SJSA1 (cell line): ENCODE measurements at places on chromosomes 4 and X. TPM values are rescaled to one million over a fixed set of nuclear protein-coding genes. Genes with fewer than 3 reads are reported as not detected.

- no peaks in the 10 kb centered on the region for H3K36me3 ChIP-seq
- H3K27me3 ChIP-seq: no peaks in the 10 kb centered on the region
- no peak overlapping the region for H3K27ac ChIP-seq
- H3K4me3 ChIP-seq: no peak overlapping the region
These were observed 38.0 kb upstream of the ADGRL3 start for GRCh38 chr4:61162116-61162515.

DNA sequence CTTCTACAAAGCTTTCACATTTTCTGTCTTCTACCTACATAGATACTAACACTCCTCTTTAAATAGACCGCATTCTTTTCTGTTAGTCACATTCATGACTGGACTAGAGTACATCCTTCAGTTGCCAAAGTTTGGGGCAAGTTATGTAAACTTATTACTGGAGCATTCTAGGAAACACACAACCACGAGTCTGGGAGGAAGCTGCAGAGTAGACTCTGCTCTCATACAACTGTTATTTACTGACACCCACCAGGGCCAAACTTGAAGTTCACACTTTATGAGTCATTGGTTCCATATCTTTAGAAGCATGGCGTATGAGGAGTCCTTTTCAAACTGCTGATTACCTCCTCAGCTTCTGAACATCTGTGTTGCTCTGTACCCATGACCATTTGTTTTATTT, 87.0 kb downstream of the RNF150 start:
- H3K27ac ChIP-seq: peak overlapping the region; percentile 36
- peaks cover 23% of the 10 kb centered on the region for H3K4me1 ChIP-seq
- no peak overlapping the region for H3K4me3 ChIP-seq
- DNase-seq: peak; percentile 77

- no peaks in the 10 kb centered on the region for H3K27me3 ChIP-seq
- H3K4me1 ChIP-seq: no peaks in the 10 kb centered on the region
- H3K4me3 ChIP-seq: no peak overlapping the region
- peak; percentile 10 for DNase-seq
- no peaks in the 10 kb centered on the region for H3K36me3 ChIP-seq
- H3K27ac ChIP-seq: no peak overlapping the region
These were observed 34.3 kb downstream of the NALF2 start for GRCh38 chrX:69538321-69538876.

GRCh38 chr4:33052241-33052640, 2332.1 kb downstream of the PCDH7 start:
- H3K4me1 ChIP-seq: no peaks in the 10 kb centered on the region
- no peak overlapping the region for H3K27ac ChIP-seq
- no peaks in the 10 kb centered on the region for H3K27me3 ChIP-seq
- DNase-seq: no peak

- DNase-seq: no peak
- no peak overlapping the region for H3K27ac ChIP-seq
- H3K27me3 ChIP-seq: no peaks in the 10 kb centered on the region
- no peaks in the 10 kb centered on the region for H3K4me1 ChIP-seq
- no peak overlapping the region for H3K4me3 ChIP-seq
These were observed 1.1 kb upstream of the RRH start for GRCh38 chr4:109826719-109827118.

DNA sequence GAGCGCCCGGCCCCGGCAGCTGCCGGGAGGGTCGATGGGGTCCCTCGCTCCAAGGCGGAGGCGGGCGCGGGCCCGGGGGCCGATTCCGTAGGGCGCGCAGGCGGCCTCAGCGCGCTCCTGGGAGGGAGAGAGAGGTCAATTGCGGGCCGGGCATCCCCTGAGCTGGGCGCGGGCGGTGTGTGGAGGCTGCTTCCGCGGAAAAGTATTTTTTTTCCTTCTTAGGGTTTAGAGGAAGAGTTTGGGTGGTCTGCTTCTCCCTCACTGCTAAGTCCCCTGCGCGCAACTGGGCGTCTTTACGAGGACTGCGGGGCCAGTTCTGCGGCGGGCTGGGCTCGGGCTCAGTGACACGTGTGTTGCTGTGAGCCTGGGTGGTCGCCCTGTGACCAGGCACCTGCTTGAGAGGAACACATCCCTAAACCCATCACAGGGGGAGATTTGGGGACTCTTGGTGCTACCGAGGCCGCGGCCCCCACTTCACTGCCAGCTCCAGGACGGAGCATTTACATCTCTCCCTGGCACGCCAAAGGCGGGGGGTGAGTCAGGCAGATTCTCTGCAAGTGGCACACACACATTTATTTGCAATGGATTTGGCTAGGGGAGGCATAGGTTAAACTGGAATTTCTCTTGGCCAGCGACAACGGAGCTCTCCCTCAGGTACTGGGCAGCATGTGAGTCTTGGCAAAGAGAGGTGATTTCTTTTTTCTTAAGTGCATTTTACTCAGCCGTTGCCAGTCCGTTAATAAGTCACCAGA, 151.2 kb upstream of the SLC4A4 start:
- H3K27ac ChIP-seq: no peak overlapping the region
- no peaks in the 10 kb centered on the region for H3K36me3 ChIP-seq
- peak overlapping the region; percentile 41 for H3K4me3 ChIP-seq
- no peak for DNase-seq
- H3K4me1 ChIP-seq: peaks cover 16% of the 10 kb centered on the region

DNA sequence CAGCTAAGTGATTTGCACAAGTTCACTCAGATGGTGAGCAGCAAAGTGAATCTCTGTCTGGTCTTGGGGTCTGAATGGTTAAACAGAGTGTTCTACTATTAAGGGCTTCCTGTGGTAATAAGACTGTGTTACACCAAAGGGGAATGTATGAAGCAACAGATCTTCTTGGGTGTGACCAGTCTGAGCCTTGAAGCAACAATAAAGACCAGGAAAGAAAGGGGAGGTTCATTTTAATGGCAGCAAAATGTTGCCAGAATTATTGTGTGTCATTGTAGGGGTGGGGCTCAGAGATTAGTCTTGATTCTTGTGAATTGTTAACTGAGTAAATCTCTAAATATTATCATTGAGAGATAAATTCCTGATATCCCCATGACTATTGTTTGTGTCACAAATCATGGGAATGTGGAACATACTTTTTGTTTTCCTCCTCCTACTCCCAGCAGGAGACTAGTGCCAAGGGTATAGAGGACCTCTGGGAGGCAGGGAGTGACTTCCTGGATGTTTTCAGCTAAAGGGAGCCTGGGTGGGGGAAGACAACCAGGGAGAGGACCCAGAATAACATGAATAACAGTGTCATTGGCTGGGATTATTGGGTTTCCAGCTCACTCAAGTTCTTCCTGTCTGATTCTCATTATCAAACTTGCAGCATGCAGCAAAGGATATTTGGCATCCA, 141.4 kb upstream of the PAK3 start:
- no peaks in the 10 kb centered on the region for H3K27me3 ChIP-seq
- no peaks in the 10 kb centered on the region for H3K4me1 ChIP-seq
- H3K27ac ChIP-seq: no peak overlapping the region
- no peak for DNase-seq
- no peak overlapping the region for H3K4me3 ChIP-seq

COL25A1 gene
- total RNA-seq: 0.16 and 0.42 TPM in 2 replicates

PABPC1L2B gene
- not detected in 2 replicates for total RNA-seq

MAGEA8 gene
- total RNA-seq: not detected in 2 replicates

CYLC1 gene
- not detected in 2 replicates for total RNA-seq
